ENCODE measurements at places on chromosomes 16 and 17.

DNA sequence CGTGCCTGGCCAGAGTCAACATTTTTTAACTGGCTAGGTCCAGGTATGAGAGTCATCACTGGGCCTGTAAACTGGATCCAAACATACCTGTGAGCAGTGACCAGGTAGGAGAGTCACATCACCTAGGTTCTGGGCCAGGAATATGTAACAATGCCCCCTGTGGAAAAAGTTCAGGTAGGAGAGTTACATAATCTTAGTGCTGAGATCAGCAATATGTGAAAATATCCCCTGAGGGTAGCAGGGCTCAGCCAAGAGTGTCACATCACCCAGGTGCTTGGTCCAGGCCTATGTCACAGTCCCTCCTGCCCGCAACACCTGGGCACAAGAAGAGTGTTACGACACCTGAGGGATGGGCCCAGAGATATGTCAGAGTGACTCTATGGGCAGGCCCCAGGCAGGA is 2104.7 kb downstream of the TP53TG3F start:
- DNase-seq: no peak

DNA sequence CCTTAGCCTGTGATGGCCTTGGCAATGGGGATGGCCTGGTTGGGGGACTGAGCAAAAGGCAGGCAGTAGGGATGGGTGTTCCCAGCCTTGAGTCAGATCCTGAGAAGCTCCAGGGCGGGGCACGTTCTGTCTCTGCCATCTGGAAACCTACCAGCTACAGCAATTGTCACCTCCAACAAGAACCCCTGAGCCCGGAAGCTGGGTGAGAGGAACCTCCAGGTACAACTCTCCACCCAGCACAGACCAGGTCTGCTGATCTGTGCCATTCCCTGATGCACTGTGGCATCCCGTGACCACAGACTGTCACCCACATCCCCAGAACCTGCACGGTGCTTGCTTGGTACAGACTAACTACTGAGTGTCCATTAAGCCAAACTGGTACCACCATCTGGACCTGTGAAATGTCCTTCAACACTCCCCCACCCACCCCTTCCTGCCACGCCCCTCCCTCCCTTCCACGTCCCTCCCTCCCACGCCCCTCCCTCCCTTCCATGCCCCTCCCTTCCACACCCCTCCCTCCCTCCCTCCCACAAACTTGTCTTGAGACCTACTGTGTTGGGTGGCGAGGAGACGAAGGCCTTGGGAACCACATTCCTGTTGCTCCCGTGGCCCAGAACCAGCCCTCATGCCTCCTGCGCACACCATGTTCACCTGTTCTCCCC is 16.6 kb downstream of the MYO15B start:
- no peak for DNase-seq

GRCh38 chr17:36001862-36002603 is 680 bp upstream of the CCL15 start:
- peak; percentile 73 for DNase-seq

DNA sequence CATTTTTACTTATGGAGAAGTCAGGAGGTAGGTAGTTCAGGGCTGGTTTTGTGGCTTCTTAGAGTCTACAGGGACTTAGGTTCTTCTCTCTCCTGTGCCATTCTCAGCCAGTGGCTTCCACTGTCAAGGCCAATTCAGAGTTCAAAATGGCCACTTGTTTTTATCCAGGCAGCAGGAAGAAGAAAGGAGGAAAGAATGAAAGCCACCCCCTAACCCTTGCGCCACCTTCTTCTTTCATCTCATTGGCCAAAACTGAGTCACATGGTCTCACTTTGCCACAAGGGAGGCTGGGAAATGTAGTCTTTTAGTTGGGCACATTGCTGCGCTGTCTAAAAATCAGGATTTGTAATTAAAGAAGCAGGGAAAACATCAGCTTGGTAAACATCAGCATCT is 60.8 kb upstream of the MED9 start:
- DNase-seq: peak; percentile 75

Data from Caco-2 (cell line).